CD4-positive, alpha-beta T cell (primary cell): ENCODE measurements at places on chromosomes 16 and 17. TPM values are rescaled to one million over a fixed set of nuclear protein-coding genes. Genes with fewer than 3 reads are reported as not detected.

- H3K27me3 ChIP-seq: no peaks in the 10 kb centered on the region
- no peaks in the 10 kb centered on the region for H3K4me1 ChIP-seq
- DNase-seq: no peak
- H3K4me3 ChIP-seq: no peak overlapping the region
- no peak overlapping the region for H3K27ac ChIP-seq
Observed at GRCh38 chr16:56758930-56759329, 29.0 kb downstream of the NUP93 start.

GRCh38 chr16:87363771-87364455 lies 19.7 kb downstream of the FBXO31 start:
- H3K4me3 ChIP-seq: no peak overlapping the region
- H3K27ac ChIP-seq: no peak overlapping the region
- DNase-seq: no peak
- peaks cover 53% of the 10 kb centered on the region for H3K36me3 ChIP-seq
- no peaks in the 10 kb centered on the region for H3K27me3 ChIP-seq

GRCh38 chr17:66915204-66915611 lies 49.3 kb upstream of the CACNG4 start:
- DNase-seq: no peak
- H3K4me3 ChIP-seq: no peak overlapping the region
- H3K27me3 ChIP-seq: peaks cover 7% of the 10 kb centered on the region
- H3K36me3 ChIP-seq: no peaks in the 10 kb centered on the region
- no peaks in the 10 kb centered on the region for H3K4me1 ChIP-seq

GRCh38 chr16:81424771-81425170 lies 19.8 kb upstream of the CMIP start:
- no peak for DNase-seq
- H3K4me1 ChIP-seq: peaks cover 14% of the 10 kb centered on the region
- H3K27ac ChIP-seq: no peak overlapping the region
- H3K4me3 ChIP-seq: no peak overlapping the region
- H3K27me3 ChIP-seq: no peaks in the 10 kb centered on the region
- no peaks in the 10 kb centered on the region for H3K36me3 ChIP-seq

- no peak overlapping the region for H3K27ac ChIP-seq
- H3K4me1 ChIP-seq: no peaks in the 10 kb centered on the region
- no peak overlapping the region for H3K4me3 ChIP-seq
- DNase-seq: no peak
- peaks cover 3% of the 10 kb centered on the region for H3K27me3 ChIP-seq
Observed at GRCh38 chr16:55264949-55265348, 59.1 kb upstream of the IRX6 start.

DNA sequence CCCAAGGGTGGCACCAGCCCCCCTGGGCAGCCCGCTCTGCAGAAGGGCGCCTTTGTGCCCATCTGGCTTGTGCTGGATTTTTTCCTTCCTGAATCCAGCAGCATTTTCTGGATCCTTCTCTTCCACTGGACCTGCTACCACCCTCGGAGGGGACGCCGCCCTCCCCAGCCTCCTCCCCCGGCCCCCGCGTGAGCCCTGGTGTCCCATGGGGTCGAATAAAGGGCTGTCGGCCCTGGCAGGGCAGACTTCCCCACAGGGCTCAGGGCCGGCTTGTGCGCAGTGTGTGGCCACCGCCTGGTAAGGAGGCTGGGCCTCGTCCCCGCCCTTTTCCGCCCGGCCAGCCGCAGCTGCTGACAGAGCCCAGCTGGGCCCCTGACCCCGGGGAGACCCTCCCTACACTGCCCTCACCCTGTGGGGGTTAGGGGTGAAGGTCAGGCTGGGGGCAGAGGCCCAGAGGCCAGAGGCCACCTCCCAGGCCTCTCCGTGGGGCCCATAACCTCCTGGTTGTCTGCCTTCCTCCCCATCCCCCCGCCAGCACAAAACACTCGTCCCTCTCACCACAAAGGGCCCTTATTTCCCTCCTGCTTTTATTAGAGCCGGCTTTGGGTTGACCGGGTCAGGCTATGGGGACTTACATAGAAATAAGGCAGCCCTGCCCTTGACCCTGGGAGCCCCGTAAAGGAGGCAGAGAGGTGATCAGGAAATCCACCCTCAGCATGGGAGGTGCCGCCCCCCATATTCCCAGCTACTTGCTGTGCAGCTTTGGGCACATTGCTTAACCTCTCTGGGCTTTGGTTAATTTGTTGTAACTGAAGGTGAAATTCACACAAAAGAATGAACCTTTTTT lies 179.3 kb upstream of the CIBAR2 start:
- H3K27me3 ChIP-seq: no peaks in the 10 kb centered on the region
- no peaks in the 10 kb centered on the region for H3K36me3 ChIP-seq
- H3K4me1 ChIP-seq: no peaks in the 10 kb centered on the region

- no peak overlapping the region for H3K4me3 ChIP-seq
- H3K4me1 ChIP-seq: peaks cover 5% of the 10 kb centered on the region
- H3K27me3 ChIP-seq: peaks cover 19% of the 10 kb centered on the region
- no peaks in the 10 kb centered on the region for H3K36me3 ChIP-seq
- no peak for DNase-seq
Observed at GRCh38 chr17:79691931-79692330, 38.8 kb upstream of the ENPP7 start.

CA4 gene
- not detected for total RNA-seq

RPGRIP1L gene
- total RNA-seq: 2.5 TPM
